IMR-90 (cell line): ENCODE measurements at places on chromosomes 3 and 15. TPM values are rescaled to one million over a fixed set of nuclear protein-coding genes. Genes with fewer than 3 reads are reported as not detected.

DNA sequence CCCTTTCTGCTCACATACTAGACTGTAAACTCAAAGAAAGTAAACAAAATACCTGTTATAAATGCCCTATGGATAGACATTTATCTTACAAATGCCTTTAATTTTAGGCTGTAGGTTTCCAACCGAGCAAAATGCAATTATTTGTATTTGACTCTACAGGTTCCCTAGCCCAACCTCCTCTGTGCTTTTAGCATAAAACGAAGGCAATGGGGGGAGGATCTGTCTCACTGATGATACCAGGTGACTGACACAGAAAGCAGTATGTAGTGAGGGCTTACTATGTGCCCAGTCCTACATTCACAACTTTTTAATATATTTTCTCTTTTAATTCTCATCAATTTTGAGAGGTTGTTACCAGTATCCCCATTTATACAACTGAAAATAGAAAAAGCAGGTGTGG lies 87.4 kb downstream of the OXNAD1 start:
- DNase-seq: no peak

DNA sequence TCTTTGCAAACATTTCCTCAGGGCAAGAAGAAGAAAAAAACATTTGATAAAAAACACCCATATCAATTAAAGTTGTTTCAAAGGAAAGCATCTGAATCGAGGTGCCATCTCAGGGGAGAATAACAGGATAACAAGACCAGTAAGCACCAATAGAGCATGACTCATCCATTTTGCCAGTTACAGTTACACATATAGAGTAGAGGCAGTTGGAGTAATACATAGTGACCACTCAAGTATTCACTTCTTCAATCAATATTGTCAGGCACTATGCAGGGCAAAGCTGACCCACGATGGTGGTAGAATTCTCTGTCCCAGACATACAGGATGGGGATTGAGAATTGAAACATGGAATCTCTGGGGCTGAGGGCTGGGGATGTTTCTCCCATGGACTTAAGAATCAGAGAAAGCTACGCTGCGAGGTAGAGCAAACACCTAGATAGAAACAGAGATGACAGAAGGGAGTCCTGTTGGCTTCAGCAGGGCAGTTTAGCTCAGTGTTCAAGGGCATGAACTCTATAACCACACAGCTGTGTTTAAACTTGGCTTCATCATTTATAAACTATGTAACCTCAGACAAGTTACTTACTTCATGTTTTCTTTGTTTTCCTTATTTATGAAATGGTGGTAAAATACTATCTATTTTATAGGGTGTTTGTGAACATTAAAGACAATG lies 186.4 kb upstream of the NANOGP8 start:
- peak; percentile 68 for DNase-seq

DNA sequence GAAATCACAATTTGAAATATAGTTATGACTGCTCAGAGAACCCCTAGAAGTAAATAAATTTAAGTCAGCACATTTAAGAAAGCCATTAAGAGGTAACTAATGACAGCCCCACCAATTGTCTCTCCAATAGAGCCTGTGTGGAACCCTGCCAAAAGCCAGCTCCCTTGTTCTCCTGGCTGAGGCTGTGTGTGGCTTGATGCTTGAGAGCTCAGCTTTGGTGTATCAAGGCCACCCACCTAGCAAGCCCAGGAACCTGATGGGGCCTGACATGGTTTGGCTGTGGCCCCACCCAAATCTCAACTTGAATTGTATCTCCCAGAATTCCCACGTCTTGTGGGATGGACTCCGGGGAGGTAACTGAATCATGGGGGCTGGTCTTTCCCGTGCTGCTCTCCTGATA lies 106.9 kb downstream of the LRRN1 start:
- no peak for DNase-seq

The IMPG2 gene
- 0.18 and 0.28 TPM in 2 replicates for total RNA-seq

DNA sequence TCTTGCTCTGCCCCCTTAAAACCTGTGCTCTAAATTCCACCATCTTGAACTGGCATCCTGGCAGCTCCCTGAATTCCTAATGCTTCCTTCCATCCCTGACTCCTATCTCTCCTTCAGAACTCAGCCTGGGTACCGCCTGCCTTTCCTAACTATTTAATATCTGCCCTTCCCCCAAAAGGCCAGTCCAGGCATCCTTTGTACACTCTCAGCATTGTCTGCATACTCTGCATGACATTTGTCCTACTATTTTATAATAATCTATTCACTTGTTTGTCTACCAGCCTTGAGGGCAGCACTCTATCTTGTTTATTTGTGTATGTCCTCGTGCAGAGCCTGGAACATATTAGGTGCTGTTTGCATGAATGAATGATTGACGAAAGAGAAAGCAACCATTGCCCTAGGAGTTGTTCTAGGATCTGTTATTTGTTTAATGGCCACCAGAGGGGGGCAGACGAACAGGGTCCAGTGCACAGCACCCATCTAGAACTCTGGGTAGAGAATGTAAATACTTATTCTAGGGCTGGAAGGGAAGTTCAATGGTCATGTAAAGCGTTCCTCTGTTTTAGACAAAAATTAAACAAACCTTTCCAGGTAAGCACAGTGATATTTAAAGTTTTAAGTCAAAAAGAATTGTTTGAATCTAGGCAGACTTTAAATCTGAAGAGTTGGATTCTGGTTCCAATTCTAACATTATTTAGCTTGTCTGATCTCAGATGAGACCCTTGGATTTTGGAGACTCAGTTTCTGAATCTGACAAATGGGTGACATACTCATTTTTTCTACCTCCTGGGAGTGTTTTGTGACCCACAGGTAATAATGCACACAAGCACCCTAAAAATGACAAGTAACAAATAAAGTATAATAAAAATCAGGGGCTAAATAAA lies 125.8 kb upstream of the GALNT15 start:
- peak; percentile 81 for DNase-seq

The MCTP2 gene
- 8.6 and 9.9 TPM in 2 replicates for total RNA-seq

- no peak for DNase-seq
Measured at GRCh38 chr3:127291114-127291513, 3.3 kb upstream of the PRR20G start.

The RBMS3 gene
- 110 and 127 TPM in 2 replicates for total RNA-seq

- DNase-seq: no peak
Measured at GRCh38 chr3:22862111-22862510, 341.0 kb upstream of the UBE2E2 start.

DNA sequence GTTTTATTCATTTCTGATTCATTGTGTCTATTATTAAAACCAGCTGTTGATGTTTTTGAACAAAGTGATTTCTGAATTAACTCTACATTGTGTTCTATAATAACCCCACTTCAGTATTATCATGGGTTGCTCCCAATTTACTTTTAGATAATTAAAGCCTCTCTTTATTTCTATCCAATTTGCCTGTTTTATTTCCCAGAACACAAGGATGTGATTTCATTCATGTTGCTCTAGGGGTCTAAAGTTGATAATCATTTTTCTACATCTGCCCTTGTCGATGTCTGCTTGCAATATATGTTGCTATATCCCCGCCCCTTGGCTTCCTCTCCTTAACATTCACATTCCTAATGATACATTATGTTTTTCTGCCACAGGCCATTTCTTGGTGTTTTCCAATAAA lies 747.3 kb downstream of the CADM2 start:
- DNase-seq: no peak

DNA sequence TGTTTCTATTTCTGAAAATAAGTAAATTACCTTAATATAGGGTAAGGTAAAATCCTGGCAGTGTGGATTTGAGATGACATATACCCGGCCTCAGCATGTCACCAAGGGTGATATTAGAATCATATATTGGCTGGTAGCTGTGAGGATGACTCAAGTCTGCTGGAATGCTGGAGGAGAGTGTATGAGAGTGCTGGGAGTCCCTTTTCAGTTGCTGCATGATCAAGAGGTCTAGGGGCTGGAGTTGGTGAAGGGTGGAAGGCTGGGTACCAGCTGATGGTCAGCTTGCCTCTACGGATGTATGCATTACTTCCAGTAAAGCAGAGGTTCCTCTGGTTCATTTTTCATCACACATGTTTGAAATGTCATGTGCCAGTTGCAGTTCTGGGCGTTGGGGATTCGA lies 40.6 kb downstream of the SLC25A26 start:
- DNase-seq: peak; percentile 56

The TUSC7 gene
- not detected in 2 replicates for total RNA-seq

The CCDC39 gene
- not detected in 2 replicates for total RNA-seq

- peak; percentile 23 for DNase-seq
Measured at GRCh38 chr15:71424765-71425164, 309.5 kb downstream of the THSD4 start.

The CAPN3 gene
- under 0.01 and 1.4 TPM in 2 replicates for total RNA-seq

DNA sequence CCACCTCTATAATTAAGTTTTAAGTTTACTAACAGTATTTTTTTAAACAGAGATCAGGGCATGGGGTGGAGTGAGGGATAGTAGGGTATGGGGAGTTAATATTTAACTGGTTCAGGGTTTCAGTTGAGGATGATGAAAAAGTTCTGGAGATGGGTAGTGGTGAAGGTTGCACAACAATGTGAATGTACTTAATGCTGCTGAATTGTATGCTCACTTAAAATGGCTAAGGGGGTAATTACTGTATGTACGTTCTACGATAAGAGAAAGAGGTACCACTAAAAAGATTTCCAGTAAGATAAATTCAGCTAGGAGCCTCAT lies 101.4 kb downstream of the TNIK start:
- DNase-seq: no peak

GRCh38 chr3:176937541-176937940 lies 259.7 kb downstream of the TBL1XR1 start:
- DNase-seq: peak; percentile 51

The PEX5L gene
- under 0.01 TPM in 1 of 2 replicates, not detected in the other for total RNA-seq

DNA sequence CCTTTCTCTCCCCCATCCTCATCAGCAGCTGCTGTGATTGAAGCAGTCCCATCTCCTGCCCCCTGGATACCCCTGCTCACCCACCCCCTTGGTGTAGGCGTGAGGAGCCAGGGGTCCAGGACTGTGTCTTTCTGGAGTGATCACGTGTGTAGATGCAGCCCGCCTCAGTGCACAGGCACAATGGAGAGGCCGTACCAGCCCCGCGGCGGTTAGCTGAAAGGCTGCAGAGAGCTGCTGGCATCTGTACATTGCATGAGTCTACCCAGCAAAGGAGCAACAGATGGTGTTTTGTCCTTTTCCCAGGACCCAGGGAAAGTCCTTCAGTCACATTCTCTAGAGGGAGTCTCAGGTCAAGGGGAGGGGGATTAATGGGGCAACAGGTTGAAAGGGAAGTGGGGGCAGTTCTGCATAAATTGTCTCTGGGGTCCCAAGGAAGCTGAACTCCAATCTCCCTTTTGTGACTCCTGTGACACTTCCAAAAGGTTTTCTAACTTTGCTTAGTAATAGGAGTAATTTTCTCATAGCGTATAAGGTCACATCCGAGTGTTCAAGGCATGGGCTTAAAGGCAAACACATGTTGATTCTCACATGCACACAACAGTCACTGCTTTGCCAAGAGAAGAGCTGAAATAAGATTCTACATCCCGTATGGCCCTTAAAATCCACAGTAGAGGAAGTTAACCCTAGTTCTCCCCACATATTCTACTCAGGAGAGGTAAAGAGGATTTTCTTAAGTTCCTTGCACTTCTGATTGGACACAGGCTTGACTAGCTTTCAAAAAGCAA lies 7.1 kb downstream of the CSPG5 start:
- no peak for DNase-seq

GRCh38 chr3:124019291-124019690 lies 27.4 kb upstream of the ROPN1 start:
- no peak for DNase-seq

- DNase-seq: no peak
Measured at GRCh38 chr15:60647246-60647645, 168.3 kb upstream of the ICE2 start.

GRCh38 chr3:61638741-61639140 lies 77.4 kb downstream of the PTPRG start:
- DNase-seq: peak; percentile 54

DNA sequence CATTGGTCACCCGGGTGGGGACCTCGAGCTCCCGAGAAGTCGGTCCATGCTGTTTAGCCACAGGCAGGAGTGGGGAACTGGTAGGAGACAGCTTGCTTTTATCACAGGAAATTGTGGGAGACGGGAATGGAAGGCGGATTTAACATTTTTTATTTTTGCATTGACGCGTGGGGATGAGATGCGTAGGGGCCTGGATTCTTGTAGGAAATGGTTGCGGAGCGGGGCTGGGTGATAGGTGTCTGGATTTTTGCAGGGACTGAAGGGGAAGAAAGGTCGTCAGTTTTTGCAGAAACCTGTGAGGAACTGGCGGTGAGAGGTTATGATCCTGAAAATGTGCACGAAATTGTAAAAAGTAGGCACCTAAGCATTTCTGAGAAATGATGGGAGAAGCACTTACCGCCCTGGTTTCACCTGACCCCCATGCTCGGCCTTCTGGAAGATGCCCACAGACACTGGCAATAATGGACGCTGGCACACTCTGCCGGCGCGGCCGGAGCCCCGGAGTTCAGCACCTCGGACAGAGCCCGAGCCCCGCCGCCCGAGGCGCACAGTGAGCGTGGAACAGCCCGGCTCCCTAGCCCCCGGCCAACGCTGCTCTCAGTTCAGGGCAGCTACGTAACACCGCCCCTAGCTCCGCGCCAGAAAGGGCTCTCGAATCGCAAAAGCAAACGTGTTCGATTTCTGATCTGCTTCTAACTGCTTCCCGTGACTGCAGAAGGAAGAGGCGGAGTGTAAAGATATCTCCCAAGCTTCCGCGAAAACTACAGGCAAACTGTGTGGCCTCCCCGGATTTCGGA lies 928 bp downstream of the ANKRD34C start:
- peak; percentile 21 for DNase-seq

DNA sequence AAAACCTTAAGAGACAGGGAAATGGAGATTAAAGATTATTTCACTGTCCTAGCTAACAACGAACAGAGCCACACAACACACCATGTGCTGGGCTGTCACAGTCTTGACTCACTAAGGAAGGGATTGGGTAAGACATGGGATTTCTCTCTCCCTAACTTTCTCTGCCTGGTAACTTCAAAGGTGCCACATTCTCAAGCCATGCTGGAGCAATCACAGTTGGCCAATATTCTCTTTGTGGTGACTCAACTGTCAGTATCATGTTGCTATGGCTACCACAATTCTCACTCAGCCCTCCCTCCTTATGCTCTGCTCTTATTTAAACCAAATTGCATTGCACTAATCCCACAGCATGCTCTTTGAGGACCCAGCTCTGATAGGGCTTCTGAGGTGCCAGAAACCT lies 74.0 kb downstream of the OXNAD1 start:
- DNase-seq: peak; percentile 97
